ENCODE measurements at places on chromosomes 4 and X.

GRCh38 chr4:4374388-4375098, 12.4 kb upstream of the NSG1 start:
- no peak for DNase-seq

- no peak for DNase-seq
Observed at GRCh38 chr4:78566834-78567499, 15.4 kb downstream of the ANXA3 start.

DNA sequence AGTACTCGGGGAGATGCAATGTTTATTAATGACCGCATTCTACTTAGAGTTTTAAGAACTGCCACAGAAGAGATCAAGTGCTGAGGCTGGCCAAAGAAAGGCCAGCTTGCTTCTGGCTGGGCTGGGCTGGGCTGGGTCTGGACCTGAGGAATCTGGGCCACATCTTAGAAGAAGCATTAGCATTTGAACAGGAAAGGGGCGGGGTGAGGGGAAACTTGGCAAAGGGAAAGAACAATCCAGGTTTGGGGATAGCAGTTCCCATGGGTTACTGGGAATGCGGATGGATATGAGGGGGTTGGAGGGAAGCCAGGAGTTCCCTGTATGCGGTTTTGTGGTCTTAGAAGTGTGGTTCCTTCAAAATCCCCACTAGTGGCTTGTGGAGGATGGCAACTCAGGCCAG, 83.3 kb downstream of the CLDN34 start:
- DNase-seq: no peak

- DNase-seq: no peak
Observed at GRCh38 chrX:115363897-115364296, 74.4 kb downstream of the LUZP4 start.

DNA sequence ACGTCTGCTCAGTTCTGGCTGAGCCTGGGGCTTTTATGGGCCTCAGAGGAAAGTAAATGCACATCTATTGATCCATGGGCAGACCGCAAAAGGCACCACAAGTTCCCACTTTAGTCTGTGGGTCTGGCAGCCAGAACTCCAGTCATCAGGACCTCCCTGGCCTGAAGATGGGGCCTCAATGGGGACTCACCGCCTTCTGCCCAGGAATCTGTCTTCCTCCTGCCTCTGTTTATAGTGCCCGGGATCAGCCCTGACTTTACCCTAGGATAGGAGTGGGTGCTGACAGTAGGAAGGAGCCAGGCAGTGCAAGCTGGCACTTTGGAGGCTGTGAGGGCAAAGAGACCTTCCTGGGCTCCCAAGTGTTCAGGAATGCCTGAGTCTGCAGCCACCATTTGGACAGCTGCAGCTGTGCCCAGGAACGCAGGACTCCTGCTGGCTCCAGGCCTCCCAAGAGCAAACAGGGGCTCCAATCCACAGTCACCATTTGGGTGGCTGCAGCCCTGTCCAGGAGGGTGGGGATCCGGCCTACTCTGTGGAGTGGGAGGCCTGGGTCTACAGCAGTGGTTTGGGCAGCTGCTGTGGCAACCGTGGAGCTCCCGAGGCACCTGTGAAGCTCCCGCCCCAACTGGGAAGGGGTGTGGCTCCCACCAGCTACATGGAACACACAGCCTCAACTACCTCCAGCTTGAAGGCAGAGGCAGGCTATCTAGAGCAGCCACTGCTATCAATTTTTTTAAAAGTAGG, 1440.9 kb upstream of the ADGRL3 start:
- no peak for DNase-seq
